Mucosa of descending colon (tissue), 3 donors: ENCODE measurements at places on chromosomes 6 and 20. TPM values are rescaled to one million over a fixed set of nuclear protein-coding genes. Genes with fewer than 3 reads are reported as not detected.

The GPX5 gene
- total RNA-seq, result not detected

GRCh38 chr6:40476673-40477072 lies 110.5 kb downstream of the LRFN2 start:
- no peak for DNase-seq

DNA sequence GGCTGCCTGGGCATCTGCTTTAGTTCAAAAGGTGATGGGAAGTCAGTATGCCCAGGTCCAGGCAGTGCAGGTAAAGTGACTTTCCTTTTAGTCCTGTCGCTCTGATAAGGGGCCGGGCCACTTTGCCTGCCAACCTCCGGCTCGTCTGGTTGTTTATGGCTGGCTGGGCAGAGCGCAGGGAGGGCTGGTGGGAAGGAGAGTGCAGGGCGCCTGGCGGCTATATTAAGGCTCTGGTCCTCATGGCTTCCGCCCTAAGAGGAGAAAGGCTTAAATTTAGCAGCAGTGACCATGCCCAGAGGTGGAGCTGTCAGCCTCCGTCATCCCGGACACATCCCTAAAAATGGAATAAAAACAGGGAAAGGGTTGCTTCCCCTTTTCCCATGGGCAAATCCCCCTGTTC lies 14.6 kb downstream of the GATA5 start:
- DNase-seq, result peak; percentile 40

The MAN1A1 gene
- total RNA-seq, result 45.1 TPM

DNA sequence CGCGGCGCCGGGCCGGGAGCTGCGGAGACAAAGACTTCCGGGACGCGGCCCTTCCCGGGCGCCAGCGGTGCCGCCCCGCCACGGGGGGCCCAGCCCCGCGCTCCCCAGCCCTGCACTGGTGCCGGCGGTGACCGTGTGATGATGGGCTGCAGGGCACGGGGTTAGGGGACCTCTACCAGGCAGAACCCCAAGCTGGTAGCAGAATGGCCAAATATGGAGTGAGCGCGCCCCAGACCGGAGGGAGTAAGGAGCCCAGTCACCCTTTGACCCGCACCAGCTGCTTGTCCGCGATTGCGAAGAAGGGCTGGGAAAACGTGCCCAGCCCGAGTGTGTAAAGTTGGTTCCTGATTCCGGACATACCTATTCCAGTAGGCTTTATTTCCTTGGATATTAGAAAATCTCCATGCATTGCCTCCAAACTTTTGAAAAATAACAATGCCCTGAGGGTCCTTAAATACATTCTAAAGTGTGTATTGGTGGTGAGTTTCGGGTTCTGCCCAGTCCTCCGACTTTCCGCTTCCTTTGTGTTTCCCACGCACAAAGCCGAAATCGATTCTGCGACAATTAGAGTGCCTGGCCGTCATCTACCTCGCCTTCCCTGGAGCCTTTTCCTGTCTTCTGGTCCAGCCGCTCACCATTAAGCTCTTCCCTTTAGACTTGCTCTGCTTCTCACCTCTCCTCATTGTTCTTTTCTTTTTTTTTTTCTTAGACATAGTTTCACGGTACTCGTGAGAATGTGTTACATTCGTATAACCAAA lies 1.1 kb downstream of the ABRACL start:
- peak; percentile 86 for DNase-seq

DNA sequence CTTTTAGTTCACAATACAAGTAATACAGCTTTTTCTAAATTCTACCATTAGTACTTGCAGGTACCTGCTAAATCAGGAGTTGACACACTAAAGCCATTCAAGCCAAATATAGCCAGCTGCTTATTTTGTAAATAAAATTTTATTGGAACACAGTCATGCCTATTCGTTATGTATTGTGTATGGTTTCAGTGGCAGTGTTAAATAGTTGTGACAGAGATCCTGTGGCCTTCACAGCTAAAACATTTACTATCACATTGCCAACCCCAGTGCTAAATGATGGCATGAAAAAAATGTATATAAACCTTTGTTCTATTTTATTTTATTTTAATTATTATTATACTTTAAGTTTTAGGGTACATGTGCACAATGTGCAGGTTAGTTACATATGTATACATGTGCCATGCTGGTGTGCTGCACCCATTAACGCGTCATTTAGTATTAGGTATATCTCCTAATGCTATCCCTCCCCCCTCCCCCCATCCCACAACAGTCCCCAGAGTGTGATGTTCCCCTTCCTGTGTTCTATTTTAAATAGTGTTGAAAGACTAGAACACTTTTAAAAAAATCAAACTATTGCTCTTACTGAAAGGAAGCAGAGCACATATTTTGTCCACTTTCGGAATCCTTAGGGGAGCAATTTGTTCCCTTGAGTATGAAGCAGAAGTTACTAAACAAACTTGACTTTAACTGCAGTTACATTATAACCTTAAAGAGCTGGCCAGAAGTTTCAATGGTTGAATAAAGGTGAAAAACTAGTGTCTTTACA lies 115.7 kb downstream of the PRIM2 start:
- DNase-seq, result no peak

- peak; percentile 37 for DNase-seq
These were observed 95.6 kb upstream of the SUPT3H start for GRCh38 chr6:45473121-45473993.

GRCh38 chr20:47508278-47508677 lies 6.6 kb downstream of the NCOA3 start:
- DNase-seq, result no peak

- no peak for DNase-seq
These were observed 117.0 kb upstream of the UST start for GRCh38 chr6:148629592-148630465.

- no peak for DNase-seq
These were observed 125.7 kb downstream of the MAP3K4 start for GRCh38 chr6:161117308-161117707.

DNA sequence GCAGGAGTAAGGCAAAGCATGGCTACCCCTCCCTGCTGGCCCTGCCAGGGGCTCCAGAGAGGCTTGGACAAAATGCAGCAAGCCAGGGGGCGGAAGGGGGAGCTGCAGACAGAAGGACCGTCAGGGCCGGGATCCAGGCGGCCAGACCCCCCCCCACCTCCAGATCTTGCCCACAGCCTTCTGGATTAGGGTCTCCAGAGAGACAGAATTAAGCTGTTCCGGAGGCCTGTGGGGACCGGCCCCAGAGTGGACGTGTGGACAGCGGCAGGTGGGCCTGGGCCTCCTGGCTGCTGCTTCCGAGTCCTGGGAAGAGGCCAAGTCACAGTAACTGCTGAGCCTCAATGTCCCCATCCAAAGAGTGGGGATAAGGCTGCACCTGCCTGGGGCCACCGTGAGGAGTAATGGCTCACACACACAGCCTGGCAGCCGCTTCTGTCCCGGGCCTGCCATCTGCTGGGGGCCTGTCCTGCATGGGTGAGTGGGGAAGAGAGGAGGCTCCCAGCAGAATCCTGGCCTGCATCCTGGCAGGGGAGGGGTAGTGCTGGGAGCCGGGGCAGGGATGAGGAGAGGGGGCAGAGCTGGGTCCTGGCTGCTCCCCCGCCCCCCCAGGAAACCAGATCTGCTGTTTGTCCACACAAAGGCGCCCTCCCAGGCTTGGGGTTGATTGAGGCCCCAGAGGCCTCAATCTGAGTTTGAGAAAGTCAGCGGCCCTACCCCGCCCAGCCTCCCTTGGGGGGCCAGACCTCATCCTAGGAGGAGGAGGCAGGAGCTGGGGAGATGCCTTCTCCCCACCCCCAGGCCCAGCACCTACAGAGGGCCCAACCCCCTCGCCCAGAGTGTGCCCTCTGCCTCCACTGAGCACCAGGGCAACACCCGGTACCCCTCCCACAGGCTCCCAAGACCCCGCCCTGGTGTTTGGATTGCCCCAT lies 3.9 kb downstream of the LAMA5 start:
- DNase-seq, result peak; percentile 23

GRCh38 chr20:6007094-6007528 lies 46.7 kb downstream of the LRRN4 start:
- no peak for DNase-seq

GRCh38 chr6:169254456-169255316 lies 1.0 kb upstream of the THBS2 start:
- DNase-seq, result no peak

DNA sequence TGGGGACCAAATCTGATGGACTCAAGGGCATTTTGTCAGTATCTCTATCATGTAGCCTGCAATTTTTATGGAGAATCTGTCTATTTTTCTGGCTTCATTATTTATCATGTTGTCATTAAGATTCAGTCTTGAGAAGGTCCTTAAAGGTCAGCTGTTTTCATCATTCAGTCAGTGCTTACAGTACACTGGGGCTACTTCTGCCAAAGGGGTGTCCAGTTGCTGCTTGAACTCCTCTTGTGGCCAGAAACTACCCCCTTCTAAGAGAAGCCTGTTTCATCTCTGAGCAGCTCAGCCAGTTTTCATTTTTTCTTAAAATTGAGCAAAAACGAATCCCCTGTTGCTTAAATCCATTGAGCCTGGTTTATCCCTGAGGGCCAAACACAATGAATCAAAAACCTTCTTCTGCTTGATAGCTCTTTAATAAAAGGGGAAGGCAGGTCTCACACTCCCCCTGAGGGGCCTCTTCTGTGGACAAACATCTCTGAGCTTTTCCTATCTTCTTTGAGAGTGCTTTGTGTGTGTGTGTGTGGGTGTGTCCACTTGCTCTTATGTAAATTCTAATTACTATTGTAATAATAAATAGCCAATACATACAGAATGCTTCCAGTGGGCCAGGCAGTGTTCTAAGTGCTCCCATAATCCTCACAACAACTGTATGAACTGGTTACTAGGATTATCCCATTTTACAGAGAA lies 172.2 kb downstream of the PLCB1 start:
- DNase-seq, result no peak

GRCh38 chr6:43645613-43645964 lies 753 bp downstream of the RSPH9 start:
- no peak for DNase-seq

- no peak for DNase-seq
These were observed 22.2 kb downstream of the RNF24 start for GRCh38 chr20:3993109-3993508.

The TUBB2A gene
- total RNA-seq, result 38.4 TPM

- DNase-seq, result no peak
These were observed 11.1 kb downstream of the NRN1 start for GRCh38 chr6:5995658-5995948.

- no peak for DNase-seq
These were observed 95.4 kb upstream of the DOK5 start for GRCh38 chr20:54379893-54380584.

The TGM2 gene
- 33.3 TPM for total RNA-seq

DNA sequence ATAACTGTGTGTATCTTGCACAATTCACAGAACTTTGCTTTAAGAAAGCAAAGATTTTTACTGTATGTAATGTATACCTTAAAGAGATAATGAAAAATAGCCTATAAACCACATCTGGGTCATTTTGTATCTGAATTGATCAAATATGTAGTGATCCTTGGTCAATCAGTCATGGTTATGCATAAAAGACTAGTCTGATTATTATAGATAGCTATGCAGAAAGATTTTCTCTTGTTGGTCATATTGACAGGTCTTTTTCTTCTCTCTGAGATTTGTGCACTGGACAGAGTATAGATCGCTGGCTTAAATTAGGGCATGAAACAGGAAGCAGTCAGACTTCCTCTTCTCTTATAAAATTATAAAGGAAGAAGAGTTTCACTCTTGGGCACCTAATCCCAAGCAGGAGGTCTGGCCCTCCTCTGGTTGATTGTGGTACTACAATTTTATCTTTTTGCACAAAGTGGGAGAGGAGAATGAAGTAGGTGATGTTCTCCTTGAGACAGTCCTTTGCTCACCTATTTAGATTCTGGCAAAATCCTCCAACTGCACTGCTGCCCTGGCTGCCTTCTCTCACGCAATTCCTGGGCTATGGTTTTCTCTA lies 380.9 kb upstream of the RGS17 start:
- DNase-seq, result peak; percentile 23

DNA sequence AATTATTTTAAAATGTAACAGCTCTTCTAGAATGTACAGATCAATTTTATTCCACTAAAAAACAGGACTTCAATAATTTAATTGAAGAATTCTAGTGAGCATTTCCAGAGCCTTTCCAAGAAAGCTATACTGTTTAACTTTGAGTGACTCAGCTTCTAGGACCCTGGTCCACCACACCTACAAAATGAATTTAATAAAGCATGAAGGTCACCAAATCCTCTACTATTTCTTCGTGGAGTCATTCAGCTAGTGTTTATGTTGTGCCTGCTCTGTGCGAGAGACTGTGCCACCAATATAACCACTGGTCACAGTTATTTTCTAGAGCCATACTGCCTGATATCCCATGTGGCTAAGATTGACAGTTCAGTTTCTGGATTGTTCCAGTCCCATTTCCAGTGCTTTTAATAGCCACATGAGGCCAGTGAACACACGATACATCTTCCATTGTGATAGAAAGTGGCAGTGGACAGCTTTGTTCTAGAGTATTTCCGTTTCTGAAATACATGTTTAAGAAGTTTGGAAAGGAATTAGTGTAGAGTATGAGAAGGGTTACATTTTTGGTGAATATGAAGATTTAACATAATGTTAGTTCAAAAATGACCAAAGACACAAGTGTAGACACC lies 160.7 kb downstream of the MTHFD1L start:
- no peak for DNase-seq

DNA sequence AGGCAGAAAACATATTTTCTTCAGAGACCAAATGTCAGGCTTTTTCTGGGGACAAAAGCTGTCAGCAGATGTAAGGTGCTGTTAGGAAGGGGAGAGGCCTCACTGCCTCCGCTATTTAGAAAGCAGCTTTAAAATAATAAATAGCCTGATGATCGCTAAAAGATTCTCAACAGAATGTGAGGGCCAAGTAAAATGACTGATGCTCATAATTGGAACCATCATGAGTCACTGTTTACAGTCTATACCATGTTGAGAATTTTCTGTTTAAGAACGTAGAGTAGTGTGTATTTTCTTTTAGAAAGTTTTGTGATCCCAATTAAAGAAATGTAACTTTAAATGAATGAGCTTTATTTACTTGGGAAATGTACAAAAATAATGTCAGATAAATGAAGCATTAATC lies 220.0 kb downstream of the CLIC5 start:
- no peak for DNase-seq

GRCh38 chr6:157993076-157993475 lies 11.4 kb downstream of the SYNJ2 start:
- DNase-seq, result no peak

- no peak for DNase-seq
These were observed 123.1 kb downstream of the HIVEP2 start for GRCh38 chr6:142821860-142822259.

DNA sequence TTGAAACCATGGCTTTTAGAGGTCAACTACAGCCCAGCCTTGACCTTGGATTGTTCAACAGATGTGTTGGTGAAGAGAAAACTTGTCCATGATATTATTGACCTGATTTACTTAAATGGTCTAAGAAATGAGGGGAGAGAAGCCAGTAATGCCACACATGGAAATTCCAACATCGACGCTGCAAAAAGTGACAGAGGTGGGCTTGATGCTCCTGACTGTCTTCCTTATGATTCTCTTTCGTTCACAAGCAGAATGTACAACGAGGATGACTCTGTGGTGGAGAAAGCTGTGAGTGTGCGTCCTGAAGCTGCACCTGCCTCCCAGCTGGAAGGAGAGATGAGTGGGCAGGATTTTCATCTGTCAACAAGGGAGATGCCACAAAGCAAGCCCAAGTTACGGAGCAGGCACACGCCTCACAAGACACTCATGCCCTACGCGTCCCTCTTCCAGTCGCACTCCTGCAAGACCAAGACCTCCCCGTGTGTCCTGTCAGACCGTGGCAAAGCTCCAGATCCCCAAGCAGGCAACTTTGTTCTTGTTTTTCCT lies 16.2 kb downstream of the TTLL2 start:
- no peak for DNase-seq
